ENCODE measurements at places on chromosomes 5 and 9.

- no peak for DNase-seq
These were observed 61.3 kb upstream of the MEGF10 start for GRCh38 chr5:127229185-127229889.

- no peak for DNase-seq
These were observed 681 bp upstream of the LHFPL2 start for GRCh38 chr5:78649211-78649695.

GRCh38 chr5:11056560-11056959, 295.5 kb upstream of the DAP start:
- no peak for DNase-seq

DNA sequence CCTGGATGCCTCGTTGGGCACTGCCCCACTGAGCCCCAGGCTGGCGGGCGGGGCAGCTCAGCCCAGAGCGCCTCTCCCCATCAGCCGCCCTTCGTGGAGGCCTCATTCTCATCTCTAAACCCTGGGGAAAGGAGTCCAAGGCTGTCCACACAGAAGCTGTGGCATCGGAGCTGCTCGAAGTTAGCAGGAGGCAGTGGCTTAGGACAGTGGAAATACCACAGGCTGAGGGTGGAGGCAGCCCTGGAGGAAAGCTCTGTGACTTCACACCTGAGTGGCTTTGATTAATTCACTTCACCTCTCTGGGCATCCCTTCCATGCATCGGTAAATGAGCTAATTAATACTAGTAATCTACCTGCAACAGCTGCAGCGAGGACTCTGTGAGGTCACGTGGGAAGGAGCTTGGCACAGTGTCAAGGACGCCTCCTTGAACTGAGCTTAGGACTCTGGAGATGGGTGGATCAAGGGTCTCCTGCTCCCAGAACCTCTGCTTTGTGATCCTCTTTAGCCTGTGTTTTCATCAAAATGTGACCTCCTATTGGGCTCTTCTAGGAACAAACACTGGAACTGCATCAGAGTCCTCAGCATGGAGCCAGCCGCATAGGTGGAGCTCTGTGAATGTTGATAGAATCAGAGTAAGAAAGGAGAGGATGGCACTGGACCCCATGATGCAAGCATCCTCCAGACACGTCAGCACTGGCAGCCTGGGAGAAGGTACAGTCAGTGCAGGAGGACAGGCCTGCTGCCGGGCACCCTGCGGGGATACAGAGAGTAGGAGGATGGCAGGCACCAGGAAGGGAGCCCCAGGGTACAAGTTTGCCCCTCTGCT, 842 bp upstream of the ANGPTL2 start:
- DNase-seq, result no peak

GRCh38 chr9:113298924-113299770, 4.0 kb downstream of the RNF183 start:
- no peak for DNase-seq
